ENCODE measurements at places on chromosomes 6 and 20.

DNA sequence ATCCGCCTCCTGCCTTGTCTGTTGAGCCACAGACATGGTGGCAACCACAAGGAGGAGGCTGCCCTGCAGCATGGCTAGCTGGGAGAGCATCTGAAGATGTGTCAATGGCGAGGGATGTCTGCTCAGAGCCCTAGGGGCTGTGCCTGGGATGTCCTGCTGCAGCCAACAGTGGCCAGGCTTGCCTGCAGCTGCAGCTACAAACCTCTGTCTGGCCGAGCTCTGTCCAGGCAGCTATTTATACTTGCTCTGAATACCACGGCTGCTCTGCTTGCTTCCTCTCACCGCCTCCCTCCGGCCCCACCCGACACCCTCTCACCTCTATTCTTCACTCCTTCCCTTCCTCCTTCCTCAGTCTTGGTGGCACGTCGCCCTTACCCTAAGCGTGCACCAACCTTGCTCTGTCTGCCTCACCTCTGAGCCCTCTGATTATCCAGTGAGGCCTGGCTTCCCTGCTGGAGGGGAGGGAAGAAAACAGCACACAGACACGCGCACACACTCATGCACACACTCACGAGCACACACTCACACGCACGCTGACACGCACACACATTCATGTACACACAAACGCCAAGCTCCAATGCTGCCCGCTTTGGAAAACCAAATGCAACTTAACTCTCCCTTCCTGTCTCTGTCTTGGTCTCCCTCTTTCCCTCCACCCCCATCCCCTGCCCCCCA is at the start of gene ANGPT4:
Gene ANGPT4 (minus strand): TSS at position 210 of the 675 bp plus-strand sequence. CDS start 120 bp downstream, at position 90.
- DNase-seq = no peak

- DNase-seq = no peak
These were observed 588.3 kb downstream of the CD109 start for GRCh38 chr6:74284284-74284683.

- no peak for DNase-seq
These were observed 58.9 kb upstream of the L3MBTL3 start for GRCh38 chr6:129959358-129959930.

DNA sequence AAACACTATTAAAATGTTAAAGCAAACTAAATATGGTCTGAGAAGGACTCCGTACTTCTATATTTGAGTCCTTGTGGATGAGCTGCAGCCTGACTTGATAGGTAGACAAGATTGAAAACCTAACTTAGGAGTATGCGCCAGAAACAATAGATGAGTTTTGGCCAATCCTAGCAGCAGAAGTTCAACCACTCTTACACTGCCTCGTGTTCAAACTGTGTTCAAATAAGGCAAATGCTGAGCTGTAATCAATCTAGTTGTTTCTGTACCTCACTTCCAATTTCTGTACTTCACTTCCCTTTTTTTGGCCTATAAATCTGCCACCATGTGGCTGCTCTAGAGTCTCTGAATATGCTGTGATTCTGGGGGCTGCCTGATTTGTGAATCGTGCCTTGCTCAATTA is 13.2 kb upstream of the SERINC1 start:
- no peak for DNase-seq

- no peak for DNase-seq
These were observed 411.2 kb upstream of the SULF2 start for GRCh38 chr20:48196486-48196885.

- no peak for DNase-seq
These were observed 83.5 kb downstream of the SCML4 start for GRCh38 chr6:107740496-107741190.

- DNase-seq = no peak
These were observed 64.5 kb upstream of the TASP1 start for GRCh38 chr20:13703265-13703664.

DNA sequence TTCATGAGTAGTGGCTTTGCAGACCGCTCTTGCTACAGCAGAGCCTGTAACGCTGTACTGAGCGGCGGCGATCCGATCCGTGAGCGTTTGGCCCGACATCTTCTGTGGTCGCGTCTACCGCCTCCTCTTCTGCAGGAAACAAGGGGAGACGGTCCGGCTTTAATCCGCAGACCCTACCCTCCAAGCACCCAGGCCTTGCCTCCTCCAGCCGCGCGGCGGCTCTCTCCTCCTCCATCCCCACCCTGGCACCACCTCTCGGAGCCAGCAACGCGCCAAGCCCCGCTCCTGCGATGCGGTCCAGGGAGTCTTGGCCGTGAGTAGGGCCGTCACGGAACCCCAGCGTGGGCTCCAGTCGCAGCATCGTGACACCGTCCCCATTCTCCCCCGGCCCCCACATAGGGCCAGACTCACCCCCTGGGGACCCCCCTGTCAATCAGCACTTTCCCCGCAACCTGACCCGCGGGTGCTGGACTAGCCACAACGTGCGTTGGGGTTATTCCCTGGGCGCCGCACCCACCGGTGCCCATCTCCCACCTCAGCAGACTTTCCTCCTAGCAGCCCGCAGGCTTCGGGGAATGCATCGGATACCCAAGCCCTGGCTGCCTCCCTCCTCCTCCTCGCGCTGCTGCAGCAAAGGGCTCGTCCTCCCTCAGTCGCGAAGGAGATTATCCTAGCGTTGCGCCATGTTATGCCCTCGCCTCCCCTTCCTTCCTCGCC is 914 bp downstream of the SNAP91 start:
- DNase-seq = no peak

DNA sequence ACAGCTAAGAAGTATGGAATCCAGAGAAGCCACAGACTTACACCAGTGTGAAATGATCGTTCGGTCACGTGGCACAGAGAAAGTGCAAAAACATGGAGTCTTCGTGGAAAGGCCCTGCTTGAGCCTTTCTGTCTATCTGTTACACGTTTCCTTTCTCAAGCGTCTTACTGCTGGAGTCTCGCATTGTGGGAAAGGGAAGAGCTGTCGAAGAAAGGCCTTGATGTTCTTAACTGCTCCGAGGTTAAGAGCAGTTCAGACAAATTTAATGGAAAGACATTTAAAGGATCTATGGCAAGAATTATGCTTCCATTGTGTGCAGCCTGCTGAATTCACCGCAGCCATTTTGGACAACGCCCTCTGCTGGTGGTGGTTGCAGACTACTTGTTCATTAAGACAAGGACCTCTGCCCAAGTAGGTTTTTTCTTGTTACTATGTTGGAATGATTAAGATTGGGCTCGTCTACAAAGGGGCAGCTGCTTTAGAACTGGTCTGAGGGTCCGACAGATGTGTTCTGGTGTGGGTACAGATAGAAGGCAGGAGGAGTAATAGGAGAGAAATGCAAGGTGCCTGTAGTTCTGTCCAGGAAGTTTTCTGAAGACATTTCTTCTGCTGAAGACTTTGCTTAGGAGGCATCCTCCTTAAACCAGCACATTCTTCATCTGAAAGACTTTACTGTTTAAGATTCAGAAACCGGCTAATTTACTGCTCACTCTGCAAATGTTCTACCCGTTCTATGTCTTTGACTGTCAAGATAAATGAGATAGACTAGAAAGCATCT is 24.7 kb upstream of the CCN6 start:
- DNase-seq = no peak

- DNase-seq = no peak
These were observed 28.3 kb downstream of the CDK5RAP1 start for GRCh38 chr20:33372993-33373441.

DNA sequence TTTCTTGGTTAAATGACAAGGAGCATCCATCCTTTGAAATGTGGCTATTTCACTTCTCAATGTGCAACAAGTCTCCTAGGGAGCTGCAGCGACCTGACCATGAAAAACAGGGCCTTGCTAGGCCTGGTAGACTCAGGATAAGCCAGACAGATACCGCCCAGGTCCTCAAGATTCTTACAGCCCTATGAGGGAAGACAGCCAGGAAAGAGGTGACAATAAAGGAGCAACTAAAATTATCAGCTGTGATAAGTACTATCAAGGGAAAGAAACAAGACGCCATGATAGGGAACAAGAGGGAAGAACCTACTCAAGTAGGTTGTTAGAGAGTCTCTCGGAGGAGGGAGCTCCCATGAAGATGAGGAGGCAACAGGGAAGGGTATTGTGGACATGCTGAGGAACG is 51.4 kb upstream of the EMILIN3 start:
- no peak for DNase-seq

DNA sequence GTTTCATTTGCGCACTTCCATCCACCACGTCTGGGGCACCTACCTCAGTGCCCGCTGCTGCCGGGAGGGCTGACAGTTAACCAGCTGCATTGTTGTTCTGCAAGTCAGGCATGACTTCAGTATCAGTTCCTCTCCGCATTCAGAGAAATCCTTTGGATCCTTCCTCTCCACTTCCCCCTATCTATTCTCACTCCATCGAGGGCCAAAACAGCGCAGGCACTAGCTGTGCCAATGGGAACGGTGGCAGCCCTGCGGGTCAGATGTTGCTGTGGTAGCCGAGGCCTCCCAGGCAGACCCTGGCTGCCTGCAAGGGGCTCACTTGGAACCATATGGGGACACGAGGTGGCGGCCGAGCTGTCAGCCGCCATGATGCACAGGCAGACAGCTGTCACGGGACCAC is 64.2 kb upstream of the INSM1 start:
- DNase-seq = no peak

DNA sequence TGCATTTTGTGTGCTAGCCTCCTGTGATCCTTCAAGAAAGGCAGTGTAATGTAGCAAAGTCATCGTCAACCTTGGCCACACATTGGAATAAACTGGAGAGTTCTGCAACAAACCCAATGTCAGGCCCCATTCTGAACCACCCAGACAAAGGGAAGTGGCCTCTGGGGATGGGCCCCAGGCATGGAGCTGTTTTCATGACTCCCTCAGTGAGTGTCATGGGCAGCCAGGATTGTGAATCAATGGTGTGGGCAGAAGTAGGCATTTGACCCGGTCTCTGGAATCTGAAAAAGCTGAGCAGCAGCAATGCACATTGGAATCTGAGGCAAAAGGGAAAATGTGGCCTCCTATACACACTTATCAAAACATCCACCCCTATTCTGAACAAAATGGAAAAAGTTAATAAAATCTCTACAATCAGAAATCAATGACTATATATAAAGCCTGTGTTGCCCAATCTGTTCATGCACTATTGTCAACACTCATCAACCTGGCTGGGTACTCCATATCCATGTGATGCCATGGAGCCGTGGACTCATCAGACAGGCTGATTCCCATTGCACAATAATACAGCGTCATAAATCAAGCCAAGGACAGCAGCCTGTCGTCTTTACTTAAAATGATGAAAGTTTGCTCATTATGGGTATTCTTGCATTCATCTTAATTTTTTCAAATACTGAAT is 134.9 kb upstream of the STMND1 start:
- DNase-seq = no peak

GRCh38 chr6:34447386-34447785 is 18.5 kb upstream of the PACSIN1 start:
- DNase-seq = no peak

DNA sequence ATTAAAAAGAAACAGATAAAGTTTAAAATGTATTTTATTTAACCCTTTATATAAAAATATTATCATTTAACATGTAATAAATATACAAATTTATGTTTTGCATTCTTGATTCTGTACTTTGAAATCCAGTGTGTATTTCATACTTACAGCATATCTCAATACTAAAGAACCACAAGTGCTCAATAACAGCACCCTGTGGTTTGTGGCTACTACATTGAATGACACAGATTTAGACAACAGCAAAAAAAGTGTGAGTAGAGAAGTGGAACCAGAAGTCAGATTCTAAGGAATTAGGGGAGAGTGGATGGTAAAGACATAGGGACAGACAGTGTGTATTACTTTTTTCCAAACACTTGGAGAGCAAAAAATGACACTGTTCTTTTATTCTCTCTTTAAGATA is 524.5 kb downstream of the BMP2 start:
- no peak for DNase-seq

- DNase-seq = no peak
These were observed 58.0 kb downstream of the ZNF292 start for GRCh38 chr6:87213364-87213763.

GRCh38 chr6:71502956-71503355 is 214.3 kb downstream of the OGFRL1 start:
- no peak for DNase-seq

DNA sequence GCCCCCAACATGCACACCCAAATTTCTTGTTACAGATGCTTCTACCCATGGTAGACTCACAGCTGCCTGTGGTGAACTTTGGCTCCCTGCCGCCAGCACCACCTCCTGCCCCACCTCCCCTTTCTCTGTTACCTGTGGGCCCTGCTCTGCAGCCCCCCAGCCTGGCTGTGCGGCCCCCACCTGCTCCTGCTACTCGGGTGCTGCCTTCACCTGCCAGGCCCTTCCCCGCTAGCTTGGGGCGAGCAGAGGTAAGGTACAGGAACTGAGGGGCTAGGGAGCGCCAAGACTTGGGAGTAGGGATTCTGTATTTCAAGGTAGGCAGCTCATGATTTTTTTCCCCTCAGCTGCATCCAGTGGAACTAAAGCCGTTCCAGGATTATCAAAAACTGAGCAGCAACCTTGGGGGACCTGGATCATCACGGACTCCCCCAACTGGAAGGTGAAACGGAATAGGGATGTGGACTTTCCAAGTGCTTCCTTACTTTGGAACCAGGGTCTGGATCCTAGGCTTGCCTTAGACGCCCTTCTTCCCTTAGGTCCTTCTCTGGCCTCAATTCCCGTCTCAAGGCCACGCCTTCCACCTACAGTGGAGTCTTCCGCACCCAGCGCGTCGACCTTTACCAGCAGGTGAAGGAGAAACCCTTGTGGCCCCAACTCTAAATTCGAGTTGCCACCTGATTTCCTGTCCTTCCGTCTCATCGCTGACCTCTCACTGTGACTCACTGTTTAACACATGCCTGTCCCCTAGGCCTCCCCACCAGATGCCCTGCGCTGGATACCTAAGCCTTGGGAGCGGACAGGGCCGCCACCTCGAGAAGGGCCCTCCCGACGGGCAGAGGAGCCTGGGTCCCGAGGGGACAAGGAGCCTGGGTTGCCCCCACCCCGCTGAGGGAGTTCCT is 15.5 kb downstream of the BAG6 start:
- DNase-seq = no peak

DNA sequence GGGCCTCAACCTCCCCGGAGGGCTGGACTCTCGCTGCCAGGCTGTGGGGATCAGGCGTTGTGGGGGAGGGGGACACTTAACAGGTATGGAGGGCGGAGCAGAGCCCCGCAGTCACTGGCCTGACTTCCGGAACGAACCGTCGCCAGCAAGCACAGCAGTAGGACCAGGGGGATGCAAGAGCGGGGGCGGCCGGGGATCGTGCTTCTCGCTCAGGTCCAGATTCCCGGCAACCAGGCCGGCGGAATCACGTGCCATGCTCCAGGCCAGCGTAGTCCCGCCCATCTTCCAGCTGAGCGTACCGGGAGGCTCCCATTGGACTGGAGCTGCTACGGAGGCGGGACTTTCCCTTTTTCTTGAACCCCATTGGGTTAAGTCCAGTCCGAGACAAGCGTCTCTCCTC is 10.0 kb upstream of the POU5F1 start:
- DNase-seq = peak; percentile 67

GRCh38 chr6:21151530-21151929 is 442.0 kb upstream of the SOX4 start:
- DNase-seq = no peak

DNA sequence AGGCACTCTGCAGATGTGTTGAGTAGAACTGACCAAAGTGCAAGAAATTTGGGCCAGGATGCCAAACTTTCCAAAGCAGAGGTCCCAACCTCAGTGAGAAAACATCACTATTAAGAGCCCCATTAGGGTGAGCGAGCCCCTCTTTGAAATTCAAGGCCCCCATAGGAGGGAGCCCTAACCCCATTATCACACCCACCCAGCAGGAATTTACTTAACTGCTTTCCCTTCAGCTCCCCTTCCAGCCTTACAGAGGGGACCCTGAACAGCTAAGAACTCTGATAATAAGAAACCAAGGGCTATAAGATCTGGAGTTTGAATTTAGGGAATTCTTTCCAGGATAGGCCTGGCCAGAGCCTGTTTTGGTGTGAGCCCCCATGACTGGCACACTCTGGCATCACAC is 130.6 kb downstream of the NFATC2 start:
- DNase-seq = no peak
